Mesothelial cell of epicardium (in vitro differentiated cells): ENCODE measurements at places on chromosomes 16 and 17. TPM values are rescaled to one million over a fixed set of nuclear protein-coding genes. Genes with fewer than 3 reads are reported as not detected.

CBLN1 gene
- not detected in 3 replicates for total RNA-seq

TMC7 gene
- total RNA-seq, result 1.6 to 1.9 TPM (median 1.6 TPM) in 3 replicates

FAM234A gene
- total RNA-seq, result 133 to 137 TPM (median 137 TPM) in 3 replicates

KCNJ2 gene
- total RNA-seq, result 22.8 to 28.4 TPM (median 26.8 TPM) in 3 replicates

HOXB5 gene
- total RNA-seq, result 28.6 to 32.4 TPM (median 31.1 TPM) in 3 replicates

KRT36 gene
- not detected in 3 replicates for total RNA-seq

MYO15A gene
- 6.3 to 8.2 TPM (median 6.3 TPM) in 3 replicates for total RNA-seq

PIRT gene
- not detected in 3 replicates for total RNA-seq

ATP1B2 gene
- total RNA-seq, result 9.6 to 10.5 TPM (median 10.2 TPM) in 3 replicates

CLEC18C gene
- total RNA-seq, result 0.16 TPM in 1 of 3 replicates, not detected in the others

WNK4 gene
- total RNA-seq, result 1.3 to 1.8 TPM (median 1.7 TPM) in 3 replicates

TOM1L1 gene
- total RNA-seq, result 45.5 to 47.8 TPM (median 47.3 TPM) in 3 replicates

KRT32 gene
- total RNA-seq, result not detected in 3 replicates

DNASE1L2 gene
- total RNA-seq, result 1.0 to 1.4 TPM (median 1.2 TPM) in 3 replicates

FOXN1 gene
- 0.34 to 0.42 TPM (median 0.34 TPM) in 3 replicates for total RNA-seq

TOM1L2 gene
- 122 to 126 TPM (median 123 TPM) in 3 replicates for total RNA-seq

P2RX1 gene
- 0.16 to 0.22 TPM (median 0.18 TPM) in 3 replicates for total RNA-seq

UTS2R gene
- total RNA-seq, result 6.1 to 7.6 TPM (median 6.5 TPM) in 3 replicates

RAPGEFL1 gene
- 23.1 to 28.2 TPM (median 23.8 TPM) in 3 replicates for total RNA-seq

CD68 gene
- total RNA-seq, result 0.44 to 0.86 TPM (median 0.78 TPM) in 3 replicates

TACO1 gene
- 14.2 to 18.9 TPM (median 16.2 TPM) in 3 replicates for total RNA-seq

CBFA2T3 gene
- 10.1 to 11.5 TPM (median 10.1 TPM) in 3 replicates for total RNA-seq

HIGD1B gene
- 0.57 TPM in 1 of 3 replicates, not detected in the others for total RNA-seq

ARHGAP44 gene
- 11.5 to 12.5 TPM (median 11.7 TPM) in 3 replicates for total RNA-seq
